Choroid plexus epithelial cell (primary cell): ENCODE measurements at places on chromosomes 11 and 22.
A peak's percentile ranks its signal among the peaks of the same experiment; 100 is the strongest.

DNA sequence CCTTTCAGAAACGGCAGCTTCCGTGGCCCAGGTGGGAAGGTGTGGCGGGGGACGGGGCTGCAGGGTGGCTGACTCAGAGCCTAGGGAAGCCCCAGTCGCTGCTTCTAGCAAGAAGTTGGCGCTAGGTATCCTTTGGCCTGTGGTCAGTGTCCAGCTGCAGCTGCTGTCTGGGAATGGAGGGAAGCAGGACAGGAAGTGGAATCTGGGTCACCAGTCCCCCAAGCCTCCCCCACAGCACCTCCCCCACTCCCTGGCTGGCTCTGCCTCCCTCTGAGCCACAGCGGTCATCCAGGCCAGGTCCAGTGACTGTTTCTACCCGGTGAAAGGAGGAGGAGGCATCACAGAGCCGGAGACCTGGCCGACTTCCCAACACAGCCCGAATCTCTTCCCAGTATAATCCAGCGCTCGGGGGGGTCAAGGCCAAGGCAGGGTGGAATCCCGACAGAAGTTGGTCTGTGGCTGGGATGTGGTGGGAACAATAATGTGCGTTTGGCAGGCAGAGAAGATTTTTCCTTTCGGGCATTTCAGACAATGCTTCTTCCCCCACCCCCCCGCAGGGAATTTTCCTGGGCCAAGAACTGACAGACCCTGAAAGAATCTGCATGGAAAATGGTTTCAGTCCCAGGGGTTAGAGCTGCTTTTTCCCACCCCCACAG, 45.1 kb downstream of the C11orf96 start:
- peak; percentile 66 for DNase-seq

DNA sequence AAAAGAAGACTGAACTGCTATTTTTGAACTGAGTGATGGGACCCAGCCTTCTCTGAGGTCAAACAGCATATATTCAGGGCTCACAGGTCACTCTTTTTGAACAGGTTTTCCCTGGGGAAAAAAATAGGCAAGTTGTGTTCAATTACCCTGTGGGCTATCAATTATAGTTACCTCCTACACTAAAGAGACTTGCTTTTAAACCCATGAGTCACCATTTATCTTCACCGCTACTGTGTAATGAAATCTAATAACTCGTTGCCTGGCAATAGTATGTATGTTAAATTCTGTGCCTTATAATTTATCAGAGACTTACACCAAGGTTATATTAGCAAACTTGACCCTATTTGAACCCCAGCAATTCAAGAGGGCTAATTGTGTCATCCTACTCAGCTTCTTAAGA, 98.5 kb downstream of the CYP2R1 start:
- no peak for DNase-seq

GRCh38 chr11:109854731-109855130, 238.5 kb upstream of the ZC3H12C start:
- no peak for DNase-seq

GRCh38 chr11:34356913-34357700, 703 bp downstream of the ABTB2 start:
- peak; percentile 64 for DNase-seq

GRCh38 chr11:102836290-102836875, 7.0 kb downstream of the MMP3 start:
- peak; percentile 72 for DNase-seq

- DNase-seq, result no peak
Measured at GRCh38 chr11:60718524-60719316, 5.8 kb upstream of the MS4A18 start.

GRCh38 chr22:48141301-48141700, 1378.9 kb downstream of the TBC1D22A start:
- DNase-seq, result no peak

GRCh38 chr11:77497368-77497767, 23.5 kb upstream of the PAK1 start:
- no peak for DNase-seq

GRCh38 chr11:17748044-17748443, 13.5 kb downstream of the KCNC1 start:
- DNase-seq, result no peak

GRCh38 chr11:102749101-102749722, 24.5 kb upstream of the MMP8 start:
- no peak for DNase-seq

DNA sequence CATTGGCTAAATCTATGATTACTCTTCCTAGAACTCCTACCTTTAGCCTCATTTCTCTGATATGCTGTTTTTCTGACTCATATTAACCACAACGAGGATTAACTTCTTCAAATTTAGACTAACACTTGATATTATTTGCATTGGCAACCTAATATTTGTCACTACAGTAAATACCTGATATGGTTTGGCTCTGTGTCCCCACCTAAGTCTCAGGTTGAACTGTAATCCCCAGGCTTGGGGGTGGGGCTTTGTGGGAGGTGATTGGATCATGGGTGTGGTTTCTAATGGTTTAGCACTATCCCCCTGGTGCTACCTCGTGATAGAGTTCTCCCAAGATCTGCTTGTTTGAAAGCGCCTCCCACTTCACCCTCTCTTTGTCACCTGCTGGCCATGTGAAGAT, 17.1 kb upstream of the MED17 start:
- no peak for DNase-seq

GRCh38 chr11:31433851-31434250, 64.2 kb downstream of the DNAJC24 start:
- no peak for DNase-seq

GRCh38 chr22:41833369-41834004, 582 bp downstream of the SREBF2 start:
- no peak for DNase-seq

DNA sequence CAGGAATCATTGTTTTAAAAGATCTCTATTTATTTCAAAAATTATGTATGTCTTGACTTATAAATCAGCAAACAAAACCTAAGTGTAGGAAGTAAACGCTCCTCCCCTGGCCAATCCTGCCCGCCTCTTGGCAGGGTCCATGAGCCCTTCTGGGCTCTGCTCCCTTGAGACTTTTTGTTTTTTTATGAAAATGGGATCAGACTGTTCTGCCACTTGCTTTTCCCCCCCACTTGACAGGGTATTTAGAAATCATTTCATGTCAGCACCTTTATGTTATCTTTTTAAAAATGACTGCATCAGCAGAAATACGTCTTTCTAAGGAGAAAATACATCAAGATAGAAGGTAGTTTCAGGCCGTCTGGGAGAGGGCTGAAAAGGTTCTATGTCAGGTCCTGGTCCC, 35.6 kb downstream of the FBLN1 start:
- DNase-seq, result peak; percentile 31

DNA sequence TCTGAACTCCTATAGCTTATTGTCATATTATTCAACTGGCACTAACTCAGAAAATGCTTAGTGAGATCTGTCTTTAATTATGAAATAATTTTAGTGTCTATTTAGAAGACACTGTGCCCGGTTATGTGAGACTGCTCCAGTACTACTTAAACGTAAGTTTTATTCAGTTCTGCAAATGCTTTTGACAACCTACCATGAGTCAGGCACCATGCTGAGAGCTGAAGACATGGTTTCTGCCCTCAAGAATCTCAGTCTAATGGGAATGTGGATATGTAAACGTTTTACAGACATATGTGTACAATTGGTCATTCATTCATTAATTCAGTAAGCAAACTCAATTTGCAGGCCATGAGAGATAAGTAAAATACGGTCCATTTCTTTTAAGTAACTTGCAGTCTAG, 40.0 kb downstream of the DCUN1D5 start:
- peak; percentile 94 for DNase-seq

GRCh38 chr11:111448831-111449557, 63.2 kb downstream of the BTG4 start:
- DNase-seq, result no peak

GRCh38 chr22:23059284-23059948, 10.9 kb upstream of the GNAZ start:
- no peak for DNase-seq

DNA sequence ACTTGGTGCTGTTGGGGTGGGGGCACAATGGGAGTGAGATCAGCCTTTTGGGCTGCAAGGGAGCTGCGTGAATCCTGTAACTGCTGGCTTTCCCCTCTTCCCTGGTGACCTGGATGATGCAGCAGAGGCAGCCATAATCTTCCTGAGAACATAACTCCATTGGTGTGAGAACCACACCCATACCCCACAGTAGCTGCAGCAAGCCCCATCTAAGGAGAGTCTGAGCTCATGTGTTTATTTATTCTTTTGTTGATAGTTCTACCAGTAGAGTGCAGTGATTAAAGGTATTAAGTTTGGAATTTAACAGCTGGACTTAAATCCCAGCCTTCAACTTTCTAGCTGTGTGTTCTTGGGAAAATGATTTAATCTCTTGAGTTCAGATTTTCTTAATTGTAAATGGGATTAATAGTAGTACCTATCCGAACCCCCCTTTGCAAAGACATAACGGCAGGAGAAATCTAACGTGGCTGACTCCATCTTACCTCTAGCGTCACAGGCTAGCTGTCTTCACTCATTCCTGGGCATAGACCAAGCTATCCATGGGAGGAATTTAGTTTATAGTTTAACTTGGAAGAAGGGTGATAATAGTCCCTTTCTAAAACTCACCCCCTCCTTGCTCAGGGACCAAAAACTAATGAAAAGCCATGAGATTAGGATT, 385.0 kb upstream of the DDI1 start:
- no peak for DNase-seq

DNA sequence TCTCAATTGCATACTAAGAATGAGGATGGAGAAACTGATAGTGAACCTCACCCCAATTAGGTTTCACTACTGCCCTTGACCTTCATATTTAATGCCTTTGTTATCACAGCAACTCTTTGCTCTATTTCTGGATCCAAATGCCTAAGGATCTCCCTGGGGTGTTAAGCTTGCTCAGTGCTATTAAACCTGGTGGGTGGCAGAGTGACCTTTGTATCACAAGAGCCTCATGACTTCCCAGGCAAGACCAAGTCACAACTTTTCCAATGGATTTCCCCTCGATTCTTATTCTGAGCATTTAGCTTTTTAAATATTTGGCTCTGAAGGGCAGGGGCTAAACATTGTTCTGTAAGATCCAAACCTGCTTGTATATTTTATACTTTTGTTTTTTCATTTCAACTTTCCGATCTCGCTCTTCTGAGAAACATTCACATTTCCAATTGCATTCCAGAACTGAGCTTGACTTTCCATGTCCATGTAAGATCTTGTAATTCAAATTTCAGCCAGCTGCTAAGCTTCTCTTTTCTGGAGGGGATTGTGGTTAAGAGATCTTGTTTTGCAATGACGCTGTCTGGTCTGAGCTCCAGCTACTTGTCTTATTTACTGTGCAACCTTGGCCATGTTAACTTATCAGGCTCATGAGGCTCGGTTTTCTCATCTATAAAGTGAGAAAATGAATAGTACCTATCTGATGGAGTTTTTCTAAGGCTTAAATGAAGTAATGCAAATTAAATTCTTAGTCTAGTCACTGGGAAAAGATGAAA, 6.4 kb upstream of the EHF start:
- peak; percentile 58 for DNase-seq

DNA sequence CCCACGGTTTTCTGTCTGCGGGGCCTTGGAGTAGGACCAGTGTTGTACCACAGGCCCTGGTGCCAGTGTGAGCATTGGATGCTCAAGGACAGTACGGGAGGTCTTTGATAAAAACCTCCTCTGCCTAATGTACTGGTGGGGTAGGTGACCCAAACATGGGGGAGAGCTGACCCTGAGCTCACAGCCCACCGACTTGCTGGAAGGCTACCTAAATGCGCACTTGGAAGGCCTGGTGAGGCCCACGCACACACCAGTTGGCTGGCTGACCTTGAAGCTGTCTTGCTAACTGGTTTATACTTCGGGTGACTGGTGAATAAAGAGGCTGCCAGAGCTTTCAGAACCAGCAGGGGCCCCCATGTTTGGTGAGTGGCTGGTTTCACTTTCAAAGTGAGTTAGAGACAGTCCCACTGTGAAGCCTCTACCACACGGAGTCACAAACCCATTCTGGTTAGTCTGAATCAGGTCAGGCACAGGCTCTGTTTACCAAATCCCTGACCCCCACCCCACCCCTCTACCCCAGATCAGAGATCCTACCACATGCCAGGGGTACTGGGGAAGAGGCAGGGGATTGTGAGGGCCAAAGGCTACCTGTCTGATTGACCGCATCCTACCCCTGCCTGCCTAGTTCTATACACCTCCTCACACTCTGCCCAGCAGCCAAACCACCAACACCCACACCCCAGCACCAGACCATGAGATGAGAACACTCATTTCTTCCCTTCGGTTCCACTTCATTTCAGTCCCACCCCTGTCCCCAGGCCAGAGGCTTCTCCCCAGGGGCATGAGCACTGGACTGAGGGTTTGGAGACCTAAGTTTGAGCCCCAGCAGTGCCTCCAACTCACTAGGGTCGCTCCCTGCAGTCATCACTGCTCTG, 12.7 kb upstream of the IL2RB start:
- DNase-seq, result peak; percentile 54

GRCh38 chr11:27472398-27473016, at the start of gene LGR4:
Gene LGR4 (minus strand): TSS chr11:27472790. CDS start chr11:27472302, 488 bp downstream.
- DNase-seq, result peak; percentile 96

DNA sequence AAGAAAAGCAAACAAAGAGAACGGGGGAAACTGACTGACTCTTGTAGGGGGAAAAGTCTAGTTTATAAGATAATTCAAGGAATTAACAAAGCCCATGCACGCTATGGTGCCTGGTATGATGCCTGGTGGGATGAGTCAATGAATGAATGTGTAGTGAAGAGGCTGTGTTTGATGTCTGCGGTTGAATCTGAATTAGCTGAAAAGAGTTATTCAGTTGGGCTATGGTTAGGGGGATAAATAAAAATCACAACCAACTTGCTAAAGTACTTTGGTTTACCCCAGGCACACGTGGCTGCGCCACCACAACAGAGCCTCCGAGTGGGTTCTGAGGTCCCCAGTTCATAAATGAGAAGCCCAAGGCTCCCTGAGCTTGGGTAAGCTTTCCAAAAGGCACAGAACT, 369.3 kb upstream of the SYN3 start:
- no peak for DNase-seq

- DNase-seq, result no peak
Measured at GRCh38 chr11:14445542-14446530, 53.8 kb downstream of the COPB1 start.

DNA sequence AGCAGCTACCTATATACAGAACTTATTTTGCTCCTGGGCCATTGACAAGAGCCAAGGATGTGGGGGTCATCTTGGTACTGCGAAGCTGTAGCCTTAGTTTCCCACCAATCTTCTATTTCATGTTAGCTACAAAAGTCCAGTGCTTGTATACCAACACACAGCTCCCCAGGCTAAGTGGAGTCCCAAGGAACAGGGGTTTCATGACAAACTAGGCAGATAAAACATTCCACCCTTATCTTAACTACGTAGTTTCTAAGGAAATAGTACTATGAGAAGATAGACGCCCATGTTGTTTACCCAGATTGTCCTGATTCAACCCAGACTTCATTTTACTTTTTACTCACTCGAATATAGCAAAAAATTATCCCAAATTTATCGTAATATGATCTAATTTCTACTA, 218.5 kb downstream of the DYNC2H1 start:
- DNase-seq, result peak; percentile 51

GRCh38 chr11:9313648-9314290, 624 bp downstream of the TMEM41B start:
- peak; percentile 24 for DNase-seq

DNA sequence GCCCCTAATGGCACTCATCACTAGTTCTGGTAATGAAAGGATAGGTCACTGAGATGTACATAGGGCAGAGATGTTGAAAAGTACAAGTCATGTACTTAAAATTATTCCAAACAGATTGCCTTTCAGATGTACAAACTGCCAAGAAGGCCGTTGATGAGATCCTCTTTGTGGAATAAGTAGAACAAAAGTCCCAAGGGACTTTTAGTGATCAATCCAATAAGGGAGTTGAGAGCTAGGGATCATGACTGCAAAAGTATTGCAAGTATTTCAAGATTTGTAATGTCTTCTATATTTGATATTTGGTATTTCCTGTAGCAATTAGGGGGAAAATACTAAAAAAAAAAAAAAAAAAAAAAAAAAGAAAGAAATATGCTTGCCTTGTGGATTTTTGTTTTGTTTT, 82.2 kb downstream of the ATG16L2 start:
- peak; percentile 6 for DNase-seq
